ENCODE measurements at places on chromosomes 5 and 9. TPM values are rescaled to one million over a fixed set of nuclear protein-coding genes. Genes with fewer than 3 reads are reported as not detected.

DNA sequence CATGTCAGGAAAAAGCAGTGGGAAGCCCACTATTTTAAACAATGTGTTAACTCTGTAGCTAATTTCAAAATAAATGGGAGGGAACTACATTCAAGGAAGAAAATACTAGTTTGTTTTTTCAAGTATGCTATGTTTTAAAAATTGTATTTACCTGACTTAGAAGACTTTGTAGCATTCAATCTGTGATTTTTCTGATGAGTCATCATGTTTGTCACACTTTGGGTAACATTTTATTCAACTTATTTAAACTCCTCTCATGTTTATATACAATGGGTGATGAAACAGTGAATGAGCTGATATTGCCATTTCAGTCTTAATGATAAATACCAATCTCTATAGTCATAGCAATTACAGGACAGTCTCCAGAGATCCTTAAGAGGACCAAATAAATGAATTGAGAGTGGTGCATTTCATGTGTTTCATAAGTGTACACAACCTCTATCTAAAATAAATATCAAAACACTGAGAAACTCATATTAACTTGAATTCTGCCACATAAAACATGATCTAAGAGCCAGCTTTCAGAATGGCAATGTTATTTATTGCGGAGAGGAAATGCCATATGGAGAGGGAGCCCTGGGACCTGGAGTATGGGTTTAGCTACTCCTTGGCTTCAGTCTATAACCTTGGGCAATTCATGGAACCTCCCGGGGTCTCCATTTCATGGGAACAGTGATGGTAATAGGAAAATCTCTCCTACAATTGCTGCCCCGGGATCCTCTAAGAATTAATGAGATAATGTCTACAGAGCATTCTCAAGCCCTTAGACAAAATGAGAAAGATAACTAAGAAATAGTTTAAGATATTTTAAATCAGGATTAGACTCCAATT lies 913.9 kb downstream of the TLE4 start:
- DNase-seq: no peak

GRCh38 chr5:24623031-24623430 lies 21.7 kb downstream of the CDH10 start:
- DNase-seq: no peak

- no peak for DNase-seq
Observed at GRCh38 chr9:14395317-14396082, 81.6 kb upstream of the NFIB start.

GRCh38 chr5:69043655-69043996 lies 50.2 kb upstream of the SLC30A5 start:
- DNase-seq: peak; percentile 49

- no peak for DNase-seq
Observed at GRCh38 chr5:34811706-34812105, 27.3 kb upstream of the TTC23L start.

GRCh38 chr9:128251732-128252100 lies 24.1 kb downstream of the GOLGA2 start:
- DNase-seq: peak; percentile 78

DNA sequence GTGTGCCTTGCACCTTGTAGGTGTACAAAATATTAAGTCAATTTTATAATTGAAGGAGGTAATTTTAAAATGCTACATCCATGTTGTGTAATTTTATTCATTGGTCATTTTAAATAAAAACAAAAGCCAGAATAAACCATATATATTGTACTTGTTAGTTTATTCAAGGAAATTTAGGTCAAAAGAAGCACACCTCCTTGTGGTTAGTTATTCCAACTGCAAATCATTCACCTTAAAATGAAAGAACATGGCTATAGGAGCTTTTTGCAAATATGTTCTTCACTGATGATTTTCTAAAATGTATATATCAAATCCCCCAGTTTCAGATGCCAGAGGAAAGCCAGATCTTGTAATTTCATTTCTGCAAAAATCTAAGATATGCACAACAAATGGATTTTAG lies 5.4 kb upstream of the MOCS2 start:
- DNase-seq: peak; percentile 27

DNA sequence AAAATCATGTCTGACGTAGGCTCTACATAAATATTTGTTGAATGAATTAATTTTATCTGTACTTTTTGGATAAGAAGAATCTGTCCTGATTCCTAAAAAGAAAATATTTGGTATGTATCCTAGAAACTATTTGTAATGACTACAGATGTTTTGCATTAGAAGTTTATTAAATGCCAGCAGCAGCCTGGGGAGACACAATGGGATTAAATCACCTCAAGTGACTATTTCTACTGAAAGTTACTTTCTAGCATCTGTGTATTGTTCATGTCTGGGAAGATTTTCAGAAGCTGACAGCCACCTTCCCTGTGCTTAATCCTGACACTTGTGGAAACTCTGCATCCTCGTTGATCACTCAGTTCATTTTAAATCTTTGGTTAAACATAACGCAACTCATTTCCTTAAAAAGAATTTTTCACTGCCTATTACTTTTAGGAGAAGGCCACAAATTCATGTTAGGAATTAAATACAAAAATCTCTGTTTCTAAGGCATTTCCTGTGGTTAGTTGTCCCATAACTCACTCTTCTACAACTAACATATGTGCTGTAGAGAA lies 209.3 kb upstream of the PPP1R2B start:
- DNase-seq: peak; percentile 0

GRCh38 chr9:17380126-17380861 lies 198.6 kb upstream of the SH3GL2 start:
- DNase-seq: no peak

DNA sequence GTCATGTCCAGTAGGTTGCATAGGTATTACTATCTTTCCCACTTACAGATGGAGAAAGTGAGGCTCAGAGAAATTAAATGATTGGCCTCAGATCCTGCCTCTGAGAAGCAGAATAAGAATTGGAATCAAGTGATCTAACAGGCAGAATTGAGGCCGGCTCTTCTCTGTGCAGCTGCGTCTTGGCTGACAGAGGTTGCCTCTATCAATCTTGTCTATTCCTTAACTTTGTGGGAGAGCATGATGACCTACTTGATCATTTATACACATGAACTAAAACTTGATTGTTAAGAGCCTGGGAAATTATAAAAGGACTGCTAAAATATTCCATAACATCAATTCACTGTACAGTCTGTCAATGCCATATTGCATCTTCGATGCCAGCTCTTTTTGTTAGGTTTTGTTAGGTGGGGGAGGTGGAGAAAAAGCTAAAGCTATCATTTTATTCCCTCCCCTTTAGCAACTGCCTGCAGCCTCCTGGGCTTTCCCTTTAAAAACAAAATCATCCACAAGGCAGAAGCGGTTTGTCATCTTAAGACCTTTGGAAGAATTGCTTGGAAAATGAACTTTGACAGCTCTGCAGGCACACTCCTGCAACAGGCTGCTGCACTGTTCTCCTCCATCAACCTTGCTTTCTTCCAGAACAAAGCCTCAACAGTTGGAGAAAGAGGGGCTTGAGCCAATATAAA lies 247.4 kb downstream of the SMARCA2 start:
- DNase-seq: no peak

- no peak for DNase-seq
Observed at GRCh38 chr9:85216601-85217000, 525.2 kb downstream of the AGTPBP1 start.

- no peak for DNase-seq
Observed at GRCh38 chr9:12922224-12922866, 147.5 kb downstream of the LURAP1L start.

GRCh38 chr5:83072966-83073365 lies 4.2 kb downstream of the TMEM167A start:
- DNase-seq: no peak

The DCTN3 gene
- total RNA-seq: 70.8 TPM

The UGT3A2 gene
- not detected for total RNA-seq

The OR13C3 gene
- not detected for total RNA-seq

The NEURL1B gene
- 2.9 TPM for total RNA-seq

The PPP1R26 gene
- total RNA-seq: 11.7 TPM

The ZDHHC12 gene
- 30.7 TPM for total RNA-seq

The TNFSF8 gene
- not detected for total RNA-seq

The KCTD16 gene
- 0.97 TPM for total RNA-seq

The FAXDC2 gene
- total RNA-seq: 4.2 TPM

The PRRC2B gene
- total RNA-seq: 92.8 TPM

The PTGS1 gene
- total RNA-seq: 10.4 TPM

Measured in fibroblast of villous mesenchyme (primary cell).